Amniotic stem cell (primary cell): ENCODE measurements at places on chromosomes 2 and 18.
A peak's percentile ranks its signal among the peaks of the same experiment; 100 is the strongest.

- DNase-seq: no peak
Observed at GRCh38 chr18:70151614-70152013, 53.9 kb downstream of the RTTN start.

- DNase-seq: no peak
Observed at GRCh38 chr2:106115250-106115649, 78.9 kb downstream of the UXS1 start.

- DNase-seq: peak; percentile 35
Observed at GRCh38 chr2:28447943-28448792, 47.7 kb upstream of the PLB1 start.

DNA sequence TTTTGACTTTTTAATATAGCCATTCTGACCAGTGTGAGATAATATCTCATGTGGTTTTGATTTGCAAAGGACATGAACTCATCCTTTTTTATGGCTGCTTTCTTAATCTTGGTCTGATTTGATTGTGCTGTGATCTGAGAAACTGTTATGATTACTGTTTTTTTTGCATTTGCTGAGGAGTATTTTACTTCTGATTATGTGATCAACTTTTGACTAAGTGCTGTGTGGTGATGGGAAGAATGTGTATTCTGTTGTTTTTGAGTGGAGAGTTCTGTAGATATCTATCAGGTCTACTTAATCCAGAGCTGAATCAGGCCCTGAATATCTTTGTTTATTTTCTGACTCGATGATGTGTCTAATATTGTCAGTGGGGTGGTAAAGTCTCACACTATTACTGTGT lies 16.8 kb downstream of the SP140L start:
- DNase-seq: no peak

DNA sequence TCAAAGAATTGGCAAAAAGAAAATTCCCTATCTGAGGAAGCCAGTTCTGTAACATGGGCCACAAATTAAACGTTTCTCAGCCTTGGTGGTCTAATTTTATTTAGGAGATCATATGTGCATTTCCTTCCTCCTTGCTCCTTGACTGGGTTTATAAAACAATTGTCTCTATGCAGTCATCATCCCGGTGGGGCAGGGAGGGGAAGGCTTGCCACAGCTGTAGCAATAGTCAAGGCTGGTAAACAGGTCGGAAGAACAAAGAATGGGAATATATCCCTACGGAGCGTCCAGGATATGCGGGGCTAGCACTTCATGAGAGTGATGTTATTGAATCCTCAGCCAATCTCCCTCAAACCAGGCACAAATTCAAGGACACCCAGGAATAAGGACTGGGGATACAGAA lies 143.8 kb downstream of the RNF152 start:
- DNase-seq: no peak

- DNase-seq: no peak
Observed at GRCh38 chr2:185785851-185786473, 47.4 kb downstream of the FSIP2 start.

DNA sequence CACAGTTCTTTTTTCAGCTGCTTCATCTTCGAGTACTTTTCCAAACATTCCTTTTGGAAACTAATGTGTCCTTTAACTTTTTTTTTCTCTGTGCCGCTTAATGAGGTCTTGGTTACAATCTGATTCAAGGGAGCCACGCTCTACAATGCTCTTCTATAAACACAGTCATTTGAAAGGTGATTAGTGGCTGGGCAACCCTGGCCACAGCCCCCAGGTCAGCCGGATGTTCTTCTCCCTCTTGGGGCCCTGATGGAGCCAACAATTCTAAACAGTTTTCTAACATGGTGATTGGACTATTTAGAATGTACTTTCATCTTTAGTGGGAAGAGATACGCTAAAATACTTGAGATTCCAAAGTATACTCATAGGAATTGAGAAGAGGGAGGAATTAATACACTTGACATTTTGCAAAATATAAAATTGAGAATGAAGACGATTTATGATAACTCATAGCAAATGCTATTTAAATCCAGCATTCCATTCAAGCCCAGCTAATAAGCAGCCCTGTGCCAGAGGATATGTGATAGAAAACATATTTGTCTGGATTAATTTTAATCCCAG lies 83.7 kb upstream of the MBOAT2 start:
- no peak for DNase-seq

DNA sequence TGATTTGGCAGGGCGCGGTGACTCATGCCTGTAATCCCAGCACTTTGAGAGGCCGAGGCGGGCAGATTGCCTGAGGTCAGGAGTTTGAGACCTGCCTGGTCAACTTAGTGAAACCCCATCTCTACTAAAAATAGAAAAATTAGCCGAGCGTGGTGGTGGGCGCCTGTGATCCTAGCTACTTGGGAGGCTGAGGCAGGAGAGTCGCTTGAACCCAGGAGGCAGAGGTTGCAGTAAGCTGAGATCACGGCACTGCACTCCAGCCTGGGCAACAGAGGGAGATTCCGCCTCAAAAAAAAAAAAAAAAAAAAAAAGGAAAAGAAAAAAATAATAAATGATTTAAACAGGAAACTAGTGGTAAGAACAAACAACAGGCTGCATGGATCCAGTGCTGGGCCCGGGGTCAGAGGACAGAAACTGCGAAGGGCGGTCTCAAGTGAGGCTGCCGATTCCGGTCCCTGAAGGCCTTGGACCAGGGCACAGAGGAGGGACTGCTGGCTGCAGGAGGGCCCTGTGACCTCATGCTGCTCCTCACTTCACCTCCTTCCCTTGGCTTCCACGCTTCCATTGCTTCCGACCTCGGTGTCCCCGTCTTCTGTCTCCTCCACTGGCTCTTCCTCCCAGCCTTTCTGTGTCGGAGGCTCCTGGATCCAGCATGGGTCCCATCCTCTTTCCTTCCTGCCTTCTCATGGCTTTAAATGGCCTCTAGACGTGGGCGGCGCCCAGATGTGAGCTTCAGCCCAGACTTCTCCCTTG lies 2.1 kb upstream of the GRHL1 start:
- DNase-seq: no peak

DNA sequence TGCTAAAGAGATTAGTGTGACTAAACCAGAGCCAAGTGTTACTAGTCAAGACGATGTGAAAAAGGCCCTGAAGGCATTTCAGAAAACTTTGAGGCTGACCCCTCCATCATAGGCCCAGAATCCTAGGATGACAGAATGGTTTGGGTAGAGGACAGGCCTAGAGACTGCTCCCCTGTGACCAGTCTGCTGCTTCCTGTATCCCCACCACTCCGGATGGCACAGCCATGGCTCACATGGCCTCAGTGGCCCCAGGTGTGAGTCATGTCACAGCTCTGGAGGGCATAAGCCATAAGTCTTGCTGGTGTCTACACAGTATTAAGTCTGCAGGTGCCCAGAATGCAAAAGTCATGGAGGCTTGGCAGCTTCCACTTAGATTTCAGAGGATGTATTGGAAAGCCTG lies 12.4 kb upstream of the STAT1 start:
- no peak for DNase-seq

DNA sequence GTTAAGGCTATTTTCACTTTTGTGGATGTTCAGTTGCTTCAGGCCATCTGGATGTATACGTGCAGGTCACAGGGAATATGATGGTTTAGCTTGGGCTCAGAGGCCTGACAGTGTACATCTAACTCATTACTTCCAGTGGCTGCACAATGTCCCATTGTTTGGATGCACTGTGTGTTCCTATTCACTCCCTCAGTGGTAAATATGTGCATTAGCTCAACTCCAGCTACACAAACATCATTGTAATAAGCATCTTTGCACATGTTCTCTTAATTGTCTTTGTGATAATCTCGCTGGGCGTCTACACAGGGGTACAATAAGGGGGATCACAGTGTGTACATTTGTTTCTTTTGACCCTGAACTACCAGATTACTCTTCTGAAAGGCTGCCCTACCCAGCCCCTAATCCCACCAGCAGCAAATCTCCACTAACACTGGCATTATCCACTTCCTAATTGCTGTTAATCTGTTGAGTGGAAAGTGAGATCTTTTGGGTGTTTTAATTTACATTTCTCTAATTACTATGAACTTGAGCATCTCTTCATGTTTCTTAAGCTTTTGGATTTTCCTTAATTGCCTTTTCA lies 56.1 kb upstream of the POLE4 start:
- DNase-seq: no peak

DNA sequence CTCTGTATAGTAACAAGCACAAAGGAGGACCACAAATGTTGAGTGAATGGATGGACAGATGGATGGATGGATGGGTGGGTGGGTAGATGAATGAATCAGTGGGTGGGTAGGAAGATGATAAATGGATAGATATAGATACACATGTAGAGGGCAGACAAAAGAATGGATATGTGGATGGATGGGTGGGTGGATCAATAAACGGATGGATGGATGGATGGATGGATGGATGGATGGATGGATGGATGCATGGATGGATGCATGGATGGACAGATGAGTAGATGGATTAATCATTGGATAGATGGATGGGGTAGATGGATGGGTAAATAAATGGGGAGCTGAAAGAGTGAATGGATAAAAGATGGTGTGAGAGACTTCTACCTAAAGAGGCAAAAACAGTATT lies 92.3 kb upstream of the GPR45 start:
- DNase-seq: no peak

DNA sequence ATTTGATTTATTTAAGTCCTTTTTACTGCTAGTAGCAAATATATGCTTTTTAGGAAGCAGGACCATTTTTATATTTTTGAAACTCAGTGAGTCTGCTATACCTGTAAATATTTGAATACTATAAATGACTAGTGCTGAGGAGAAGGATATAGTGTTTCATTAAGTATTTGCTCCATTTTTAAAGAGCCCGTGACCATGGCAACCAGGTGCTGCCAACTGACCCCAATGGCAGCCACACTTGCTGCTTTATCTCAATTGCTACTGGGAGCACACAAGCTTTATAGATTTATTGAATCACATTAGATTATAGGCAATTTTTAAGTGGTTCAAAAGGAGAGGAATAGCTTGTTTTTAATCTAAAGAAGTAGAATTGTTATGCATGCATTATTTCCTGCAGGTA lies 142.0 kb downstream of the SCG2 start:
- no peak for DNase-seq

GRCh38 chr18:27017901-27018500 lies 152.5 kb upstream of the AQP4 start:
- no peak for DNase-seq

GRCh38 chr18:5196253-5197031 lies 615 bp downstream of the AKAIN1 start:
- DNase-seq: no peak

- no peak for DNase-seq
Observed at GRCh38 chr2:196191541-196191940, 20.2 kb upstream of the STK17B start.

- no peak for DNase-seq
Observed at GRCh38 chr2:100784681-100785080, 35.3 kb upstream of the NPAS2 start.

GRCh38 chr18:80133124-80133523 lies 24.1 kb downstream of the ADNP2 start:
- no peak for DNase-seq

- DNase-seq: no peak
Observed at GRCh38 chr18:56146565-56146964, 491.8 kb downstream of the TXNL1 start.

DNA sequence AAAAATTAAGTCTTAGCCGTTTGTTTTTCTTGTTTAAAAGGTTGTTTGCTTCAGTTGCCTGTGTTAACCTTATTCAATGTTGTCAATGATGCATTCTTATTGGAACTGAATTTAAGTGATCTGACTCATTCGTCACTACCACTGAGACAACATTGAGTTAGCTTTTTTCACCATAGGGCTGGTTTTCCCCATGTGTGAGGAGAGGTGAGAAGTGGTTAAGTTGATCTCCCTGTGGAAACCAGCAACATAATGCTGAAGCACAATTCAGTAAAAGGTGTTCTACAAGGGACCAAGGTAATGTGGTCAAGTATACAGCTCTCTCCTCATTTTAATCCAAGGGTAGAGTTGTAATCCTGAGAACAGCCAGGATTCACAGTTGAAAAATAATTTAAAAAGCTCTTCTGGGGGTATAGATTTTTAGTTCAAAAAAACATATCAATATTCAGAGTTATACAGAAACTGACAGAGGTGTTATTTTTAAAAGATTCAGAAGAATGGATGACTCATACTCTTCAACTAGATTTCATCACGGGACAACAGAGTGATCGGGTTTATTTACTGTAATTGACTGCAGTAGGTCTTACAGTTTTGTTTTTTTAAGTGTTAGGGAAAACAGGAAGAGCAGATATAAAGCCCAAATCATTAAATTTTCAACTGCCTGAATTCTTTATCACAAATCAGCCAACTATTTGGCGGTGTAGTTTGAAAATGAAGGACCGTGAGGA lies 12.6 kb downstream of the NOP58 start:
- DNase-seq: no peak

GRCh38 chr2:34849827-34850226 lies 1250.7 kb upstream of the FAM98A start:
- no peak for DNase-seq

DNA sequence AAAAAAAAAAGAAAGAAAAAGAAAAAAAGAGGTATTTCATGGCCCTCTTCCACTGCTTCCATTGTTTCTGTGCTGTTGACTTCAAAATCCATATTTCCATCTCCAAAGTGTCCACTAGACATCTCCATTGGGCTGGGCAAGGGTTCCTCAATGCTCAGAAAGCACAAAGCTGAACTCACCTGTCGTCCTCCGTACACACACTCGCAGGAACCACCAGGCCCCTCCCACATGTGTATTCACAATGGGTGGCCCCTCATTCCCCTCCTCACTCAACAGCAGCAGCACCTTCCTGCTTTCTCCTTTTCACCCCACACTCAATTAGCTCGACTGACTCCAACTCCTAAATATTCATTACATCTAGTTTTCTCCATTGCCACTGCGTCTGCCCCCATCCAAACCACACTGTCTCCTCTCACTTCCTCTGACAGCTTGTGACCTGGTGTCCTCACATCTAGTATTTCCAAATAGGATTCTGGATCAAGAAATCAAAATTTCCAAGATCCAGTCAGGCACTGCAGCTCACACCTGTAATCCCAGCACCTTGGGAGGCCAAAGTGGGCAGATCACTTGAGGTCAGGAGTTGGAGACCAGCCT lies 25.2 kb downstream of the OSBPL1A start:
- DNase-seq: no peak

- no peak for DNase-seq
Observed at GRCh38 chr2:102094917-102095316, 47.6 kb upstream of the IL1R1 start.

DNA sequence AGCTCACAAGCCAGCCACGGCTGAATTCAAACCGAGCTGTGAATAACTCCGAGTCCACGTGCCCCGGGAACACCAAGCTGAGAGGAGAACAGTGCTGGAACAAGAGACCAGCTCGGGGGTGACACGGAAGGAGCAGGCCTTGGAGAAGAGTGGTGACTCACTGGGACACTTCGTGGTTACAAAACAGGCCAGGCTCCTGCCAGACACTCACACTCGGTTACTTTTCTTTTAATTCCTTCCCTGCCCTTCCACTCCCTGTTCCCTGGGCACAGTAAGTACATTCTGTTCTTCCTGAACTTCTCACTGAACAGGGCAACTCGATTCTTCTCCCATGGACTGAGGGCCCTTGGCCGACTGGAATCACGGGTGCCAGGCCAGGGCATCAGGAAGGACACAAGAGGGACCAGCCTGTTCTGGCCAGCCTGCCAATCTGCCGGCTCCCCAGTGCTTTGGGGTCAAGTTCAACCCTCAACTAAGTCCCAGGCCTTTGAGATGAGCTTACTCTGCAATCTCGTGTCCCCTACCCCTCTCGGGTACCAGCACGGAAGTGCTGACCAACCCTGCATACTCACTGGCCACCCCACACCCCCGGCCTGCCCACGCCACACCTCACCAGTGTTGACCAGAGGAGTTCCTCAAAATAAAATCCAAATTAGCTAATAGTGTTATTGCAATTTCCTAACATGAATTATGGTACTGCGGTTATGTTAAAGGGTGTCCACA lies 87.5 kb downstream of the TFCP2L1 start:
- DNase-seq: no peak

GRCh38 chr2:239226677-239227581 lies 173.9 kb downstream of the HDAC4 start:
- DNase-seq: no peak
